ENCODE measurements at places on chromosomes 5 and 9.

- DNase-seq, result no peak
These were observed 200.2 kb downstream of the SPATA31D1 start for GRCh38 chr9:82188817-82189216.

DNA sequence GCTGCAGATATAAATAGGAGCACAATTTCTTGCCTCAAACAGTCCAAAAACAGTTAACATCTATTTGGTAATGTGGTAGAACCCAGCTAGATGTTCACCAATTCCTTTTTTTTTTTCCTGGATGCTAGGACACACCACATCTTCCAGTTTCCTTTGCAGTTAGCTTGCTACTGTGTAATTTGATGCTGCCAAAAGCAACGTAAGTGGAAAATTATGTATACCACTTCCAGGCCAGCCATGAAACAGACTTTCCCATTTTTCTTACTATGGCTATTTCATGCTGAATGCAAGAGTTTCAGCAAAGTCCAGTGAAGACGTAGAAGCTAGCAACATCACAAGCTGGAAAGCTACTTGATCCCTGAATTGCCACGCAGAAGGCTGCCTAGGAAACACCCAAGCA lies 667.2 kb downstream of the TLE1 start:
- DNase-seq, result no peak

GRCh38 chr5:173507171-173507570 lies 109.3 kb downstream of the BOD1 start:
- no peak for DNase-seq

DNA sequence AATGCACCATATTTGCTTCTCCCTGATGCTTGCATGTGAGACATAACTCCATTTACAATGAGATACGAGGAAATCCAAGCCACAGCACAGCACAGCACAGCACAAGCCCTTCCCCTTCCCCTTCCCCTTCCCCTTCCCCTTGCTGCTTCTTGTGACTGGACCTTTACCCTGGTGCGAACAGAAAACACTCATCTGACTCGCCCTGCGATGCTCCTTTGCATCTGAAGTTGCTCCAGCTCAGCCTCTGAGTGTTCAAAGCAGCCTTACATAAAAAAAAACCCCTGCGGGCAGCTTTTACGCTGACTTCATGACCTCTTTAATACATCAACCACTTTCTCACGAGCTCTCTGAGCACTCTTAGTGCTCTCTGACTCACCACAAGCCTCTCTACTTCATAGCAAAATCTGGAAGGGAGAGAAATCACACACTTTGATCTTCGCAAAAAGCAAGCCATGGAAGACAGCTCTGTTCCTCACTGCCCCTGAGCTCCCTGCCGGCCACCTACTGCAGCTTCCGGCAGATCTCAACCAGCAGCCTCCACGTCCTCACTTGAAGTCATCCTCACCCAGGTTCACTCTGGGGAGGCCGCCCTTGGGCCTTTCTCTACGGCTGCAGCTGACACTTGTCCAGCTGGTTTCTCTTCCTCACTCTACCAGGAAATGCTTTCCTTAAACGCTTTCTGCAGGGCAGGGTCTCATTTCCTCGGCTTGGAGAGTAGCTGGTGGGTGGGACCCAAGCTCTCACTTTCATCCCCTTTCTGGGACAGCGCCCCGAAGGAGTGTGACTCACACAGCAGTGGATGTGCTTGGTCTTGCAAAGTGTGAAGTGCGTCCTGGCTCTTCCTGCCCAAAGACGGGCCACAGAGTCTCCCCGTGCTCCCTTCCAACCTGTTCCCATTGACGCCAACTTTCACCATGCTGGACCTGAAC lies 5.3 kb downstream of the SLC34A1 start:
- no peak for DNase-seq

- no peak for DNase-seq
These were observed 114.3 kb downstream of the SLC1A3 start for GRCh38 chr5:36720688-36721087.
